Fibroblast of skin of abdomen (primary cell): ENCODE measurements at places on chromosomes 7 and 10.

DNA sequence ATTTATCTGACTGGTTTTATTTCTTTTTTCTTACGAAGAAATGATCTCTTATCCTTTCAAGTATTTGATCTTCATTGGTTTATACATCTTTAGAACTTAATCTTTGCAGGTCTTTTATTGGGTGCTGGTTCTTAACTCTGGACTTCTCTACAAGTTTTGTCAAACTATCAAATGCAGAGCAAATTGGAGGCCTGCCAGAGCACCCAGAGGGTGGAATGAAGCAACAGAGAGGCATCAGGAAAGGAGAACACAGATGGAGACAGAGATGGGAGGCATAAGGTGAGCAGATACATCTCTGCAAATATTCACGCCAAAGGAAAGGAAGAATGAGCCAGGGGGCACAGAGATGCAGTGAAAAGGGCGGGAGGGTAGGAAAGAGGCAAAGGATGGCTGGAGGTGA is 130.3 kb downstream of the PKD1L1 start:
- DNase-seq: no peak

GRCh38 chr7:30994206-30995100 is 30.7 kb downstream of the GHRHR start:
- DNase-seq: no peak

- DNase-seq: no peak
Measured at GRCh38 chr10:93697207-93697606, 5.2 kb downstream of the FRA10AC1 start.

GRCh38 chr7:47383696-47384445 is 198.0 kb downstream of the TNS3 start:
- DNase-seq: no peak

GRCh38 chr10:89390476-89391225 is 1.8 kb upstream of the IFIT1 start:
- no peak for DNase-seq

GRCh38 chr7:142838461-142839213 is 16.2 kb upstream of the EPHB6 start:
- no peak for DNase-seq

DNA sequence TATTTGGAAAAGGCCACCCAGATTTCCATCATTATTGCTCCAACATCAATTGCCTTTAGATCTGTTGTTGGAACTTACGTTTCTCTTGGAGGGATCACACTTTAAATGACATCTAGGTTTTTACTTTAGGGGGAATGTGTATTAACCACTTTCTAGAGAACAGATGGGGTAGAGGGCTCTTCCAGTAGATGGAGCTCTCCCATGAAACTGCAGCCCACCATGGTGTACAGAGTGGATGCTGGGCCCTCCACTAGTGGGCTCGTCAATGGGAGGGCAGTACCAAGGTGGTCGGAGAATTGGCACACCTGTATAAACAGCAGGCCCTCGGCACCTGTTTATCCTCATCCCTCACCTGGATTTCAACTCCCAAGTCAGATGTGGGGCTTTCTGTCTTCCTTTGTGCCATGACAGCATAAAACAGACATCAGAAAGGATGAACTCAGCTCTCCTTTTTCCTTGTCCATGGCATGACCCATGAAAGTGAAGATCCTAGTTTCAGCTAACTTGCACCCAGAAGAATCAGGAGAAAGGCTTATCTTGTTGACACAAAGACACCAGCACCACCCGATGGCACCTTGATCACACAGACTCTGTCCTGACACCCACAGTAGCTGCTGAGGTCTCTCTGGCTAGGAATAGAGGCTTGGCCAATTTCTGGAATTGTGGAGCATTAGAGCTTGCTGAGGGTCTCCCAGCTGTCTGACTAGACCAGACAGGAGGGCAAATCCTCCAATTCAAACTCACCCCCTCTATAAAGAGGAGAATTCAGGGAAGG is 150.5 kb downstream of the CYP26A1 start:
- no peak for DNase-seq

DNA sequence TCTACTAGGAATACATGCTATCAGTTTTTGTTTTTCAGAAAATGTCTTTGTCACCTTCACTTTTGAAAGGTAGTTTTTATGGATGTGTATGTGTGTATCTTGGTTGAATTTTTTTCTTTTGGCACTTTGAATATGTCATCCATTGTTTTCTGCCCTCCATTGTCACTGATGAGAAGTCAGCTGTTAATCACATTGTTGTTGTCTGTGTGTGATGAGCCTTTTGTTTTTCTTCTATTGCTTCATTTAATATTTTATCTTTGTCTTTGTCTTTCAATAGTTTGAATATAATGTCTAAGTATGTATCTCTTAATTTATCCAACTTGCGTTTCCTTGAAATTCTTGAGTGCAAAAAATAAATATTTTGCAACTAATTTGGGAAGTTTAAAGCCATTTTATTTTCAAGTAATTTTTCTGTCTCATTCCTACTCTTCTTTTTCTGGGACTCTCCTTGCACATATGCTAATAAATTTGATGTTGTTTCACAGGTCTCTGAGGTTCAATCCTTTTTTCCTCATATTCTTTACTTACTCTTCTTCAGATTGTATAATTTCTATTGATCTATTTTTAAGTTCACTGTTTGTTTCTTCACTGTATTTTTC is 546.9 kb upstream of the GHITM start:
- no peak for DNase-seq

DNA sequence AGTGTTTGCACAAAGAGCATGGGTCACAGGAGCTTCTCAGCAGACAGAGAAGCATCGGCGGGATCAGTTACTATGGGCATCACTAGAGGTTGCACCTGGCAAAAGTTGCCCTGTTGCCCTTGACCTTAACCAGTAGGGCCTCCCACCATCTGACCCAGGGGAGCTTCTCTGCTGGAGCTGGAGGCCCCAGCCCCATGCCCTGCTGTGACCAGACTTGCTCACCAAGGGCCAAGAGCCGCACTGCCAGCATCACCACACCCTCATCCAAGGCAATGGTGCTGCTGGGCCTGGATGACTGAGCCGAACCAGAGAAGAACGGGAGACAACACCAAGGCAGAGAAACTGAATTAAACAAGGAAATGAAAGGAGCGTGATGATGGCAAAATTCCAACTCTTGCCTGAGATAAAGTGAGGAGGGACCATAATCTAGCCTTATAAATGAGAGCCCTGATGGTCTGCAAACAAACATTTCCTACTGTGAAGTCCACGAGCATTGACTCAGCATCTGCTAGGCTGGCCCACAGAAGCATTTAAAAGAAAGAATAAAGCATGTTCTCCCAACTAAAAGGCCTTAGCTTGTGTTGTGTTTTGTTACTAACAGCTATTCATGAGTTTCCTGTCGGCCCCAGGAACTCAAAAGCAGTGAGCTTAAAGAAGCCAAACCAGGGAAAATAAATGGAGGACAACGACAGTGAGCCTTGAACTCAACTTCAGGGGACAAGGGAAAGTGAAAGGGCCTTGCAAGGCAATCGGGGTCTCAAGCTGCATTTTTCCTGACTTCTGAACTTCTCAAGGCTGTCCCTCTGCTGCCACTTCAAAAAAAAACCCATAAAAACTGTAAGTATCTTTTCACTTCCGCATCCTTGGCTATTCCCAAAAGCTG is 60.4 kb downstream of the AFAP1L2 start:
- no peak for DNase-seq

GRCh38 chr10:81450651-81451050 is 424.3 kb upstream of the NRG3 start:
- no peak for DNase-seq

- DNase-seq: no peak
Measured at GRCh38 chr10:72267819-72268399, 5.8 kb upstream of the DDIT4 start.

GRCh38 chr10:63887023-63887589 is 365.9 kb downstream of the REEP3 start:
- DNase-seq: no peak

DNA sequence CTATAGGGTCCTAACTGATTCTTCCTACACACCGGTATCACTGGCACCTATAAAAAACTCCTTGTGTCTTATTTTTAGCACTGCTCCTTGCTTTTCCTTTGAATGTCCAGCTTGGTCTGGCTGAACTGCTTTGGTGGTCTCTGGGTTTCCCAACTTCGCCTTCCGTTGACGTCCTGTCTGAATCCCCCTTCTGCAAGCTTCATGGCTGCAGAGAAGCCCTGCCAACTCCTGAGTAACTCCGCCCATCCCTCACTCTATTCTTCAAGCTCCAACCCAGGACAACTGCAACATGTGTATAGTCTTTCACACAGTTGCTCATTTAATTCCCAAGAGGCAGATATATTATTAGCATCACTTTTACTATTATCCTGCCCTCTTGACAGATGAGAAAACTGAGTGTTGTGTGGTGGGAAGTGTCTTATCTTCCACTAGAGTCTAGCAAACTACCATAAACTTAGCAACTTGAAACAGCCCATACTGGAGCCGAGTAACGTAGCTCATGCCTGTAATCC is 40.9 kb downstream of the MTURN start:
- no peak for DNase-seq

DNA sequence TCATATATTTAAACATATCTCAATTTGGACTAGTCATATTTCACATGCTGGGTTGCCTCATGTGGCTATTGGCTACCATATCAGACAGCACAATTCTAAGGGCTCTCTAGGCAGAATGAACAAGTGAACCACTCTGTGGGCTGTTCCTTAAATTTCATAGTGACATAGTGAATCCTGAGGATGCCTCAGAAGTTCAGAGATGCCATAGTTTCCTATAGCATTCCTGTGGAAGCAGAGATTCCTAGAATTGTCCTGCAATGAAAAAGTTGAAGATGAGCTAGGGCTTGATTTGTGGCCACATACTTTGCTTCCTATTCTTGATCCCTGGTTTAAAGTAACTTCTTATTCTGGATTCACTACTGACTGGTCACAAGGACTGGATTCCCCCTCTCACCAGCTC is 35.6 kb downstream of the MKX start:
- DNase-seq: peak; percentile 74

DNA sequence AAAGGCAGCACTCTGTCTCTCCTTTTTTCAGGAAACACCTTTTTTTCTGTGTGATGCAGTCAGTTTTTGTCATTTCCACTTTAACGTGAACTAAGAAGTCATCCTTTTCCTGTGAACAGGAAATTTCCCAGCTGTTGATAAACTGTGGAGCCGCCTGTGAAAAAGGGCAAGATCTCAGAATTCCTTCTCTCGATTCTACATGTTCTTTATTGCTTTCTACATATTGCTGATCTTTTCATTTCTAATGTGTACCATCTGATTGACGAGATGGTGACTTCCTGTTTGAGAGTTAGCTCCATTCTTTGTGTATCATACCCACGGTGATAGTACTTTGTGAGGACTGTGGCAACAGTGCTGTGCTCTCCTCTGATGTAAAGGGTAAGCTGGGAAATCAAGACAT is 50.4 kb downstream of the ADD3 start:
- no peak for DNase-seq

DNA sequence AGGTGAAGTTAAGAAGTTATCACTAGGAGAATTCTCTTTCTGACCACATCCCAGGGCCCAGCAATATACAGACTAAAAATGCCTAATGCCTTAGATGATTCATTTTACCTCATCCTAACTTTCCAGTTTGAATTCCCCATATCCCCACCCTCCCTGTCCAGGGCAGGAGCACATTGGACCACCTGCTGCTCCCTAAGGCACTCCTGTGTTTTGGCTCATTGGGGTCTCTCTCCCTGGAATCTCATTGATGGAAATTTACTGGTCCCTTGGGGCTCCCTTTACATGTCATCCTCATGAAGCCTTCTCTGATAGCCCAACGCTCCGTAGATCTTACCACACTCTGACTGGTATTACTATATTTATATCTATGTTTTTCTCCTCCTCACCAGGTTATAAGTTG is 2.7 kb downstream of the IL2RA start:
- DNase-seq: no peak

GRCh38 chr10:14693891-14694290 is 80.8 kb downstream of the FAM107B start:
- DNase-seq: no peak

DNA sequence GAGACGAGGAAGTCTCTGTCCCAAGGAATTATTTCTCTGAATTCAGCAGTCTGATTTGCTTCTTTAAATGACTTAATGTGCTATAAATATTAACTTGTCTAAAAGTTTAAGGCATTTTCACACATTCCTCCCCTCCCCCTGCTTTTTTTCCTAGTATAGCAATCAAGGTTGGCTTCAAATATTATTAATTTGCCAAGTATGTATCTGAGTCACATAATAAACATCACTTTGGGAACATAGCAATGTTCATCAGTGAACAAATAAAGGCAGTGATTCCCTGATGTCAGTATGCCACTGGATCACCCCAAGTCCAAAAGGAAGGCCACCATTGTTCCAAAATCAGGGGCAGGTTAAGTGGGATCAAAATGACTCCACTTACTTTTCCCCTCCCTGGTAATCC is 40.5 kb downstream of the PDE6C start:
- peak; percentile 27 for DNase-seq

DNA sequence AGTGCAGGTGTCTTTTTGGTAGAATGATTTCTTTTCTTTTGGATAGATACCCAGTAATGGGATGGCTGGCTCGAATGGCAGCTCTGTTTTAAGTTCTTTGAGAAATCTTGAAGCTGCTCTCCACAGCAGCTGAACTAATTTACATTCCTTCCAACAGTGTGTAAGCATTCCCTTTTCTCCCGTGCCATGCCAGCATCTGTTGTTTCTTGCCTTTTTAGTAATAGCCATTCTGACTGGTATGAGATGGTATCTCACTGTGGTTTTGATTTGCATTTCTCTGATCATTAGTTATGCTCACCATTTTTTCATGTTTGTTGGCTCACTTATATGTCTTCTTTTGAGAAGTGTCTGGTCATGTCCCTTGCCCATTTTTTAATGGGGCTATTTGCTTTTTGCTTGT is 486.3 kb downstream of the GALNT17 start:
- DNase-seq: peak; percentile 73

DNA sequence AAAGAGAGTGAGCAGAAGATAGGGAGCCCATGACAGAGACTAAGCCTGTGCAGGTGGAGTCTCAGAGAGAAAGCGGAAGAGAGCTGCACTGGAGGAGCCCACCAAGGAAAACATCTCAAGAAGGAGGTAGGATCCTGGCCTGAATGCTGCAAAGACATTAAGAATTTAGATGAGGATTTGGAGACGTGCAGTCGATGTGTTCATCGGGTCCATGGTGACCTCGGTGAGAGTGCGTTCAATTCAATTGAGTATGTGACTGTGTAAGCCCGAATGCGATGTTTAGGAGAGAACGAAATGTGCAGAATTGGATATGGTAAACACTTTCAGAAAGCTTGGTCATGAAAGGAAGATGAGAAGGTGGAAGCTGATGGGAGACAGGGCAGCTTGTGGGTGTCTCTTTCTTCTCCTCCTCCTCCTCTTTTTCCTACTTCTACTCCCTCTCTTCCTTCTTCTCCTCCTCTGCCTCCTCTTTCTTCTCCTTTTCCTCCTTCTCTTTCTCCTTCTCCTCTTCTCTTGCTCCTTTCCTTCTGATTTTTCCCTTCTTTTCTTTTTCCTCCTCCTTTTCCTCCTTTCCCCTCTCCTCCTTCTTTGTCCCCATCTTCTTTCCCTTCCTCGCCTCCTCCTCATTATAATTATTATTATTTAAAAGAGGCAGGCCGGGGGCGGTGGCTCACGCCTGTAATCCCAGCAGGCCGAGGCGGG is 276.0 kb downstream of the RPS24 start:
- no peak for DNase-seq

DNA sequence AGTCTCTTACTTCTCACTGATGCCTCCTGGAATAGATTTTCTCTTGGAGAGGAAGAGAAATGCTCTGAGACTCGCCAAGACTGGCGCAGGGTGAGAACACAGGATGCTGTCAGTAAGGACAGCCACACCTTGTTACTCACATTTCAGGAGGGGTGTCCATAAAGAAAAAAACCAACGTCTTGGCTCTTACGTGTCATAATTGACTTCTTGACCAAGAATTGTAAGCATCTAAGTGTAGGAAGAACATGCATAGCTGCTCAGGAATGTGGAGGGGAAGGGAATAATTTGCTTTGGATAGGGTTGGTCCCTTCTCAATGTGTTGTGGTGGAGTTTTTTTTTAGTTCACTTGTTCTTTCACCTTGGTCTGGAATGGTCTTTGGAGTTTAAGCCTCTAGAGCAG is 43.8 kb upstream of the ZNF438 start:
- DNase-seq: peak; percentile 96
